ENCODE measurements at places on chromosomes 5 and 9.

DNA sequence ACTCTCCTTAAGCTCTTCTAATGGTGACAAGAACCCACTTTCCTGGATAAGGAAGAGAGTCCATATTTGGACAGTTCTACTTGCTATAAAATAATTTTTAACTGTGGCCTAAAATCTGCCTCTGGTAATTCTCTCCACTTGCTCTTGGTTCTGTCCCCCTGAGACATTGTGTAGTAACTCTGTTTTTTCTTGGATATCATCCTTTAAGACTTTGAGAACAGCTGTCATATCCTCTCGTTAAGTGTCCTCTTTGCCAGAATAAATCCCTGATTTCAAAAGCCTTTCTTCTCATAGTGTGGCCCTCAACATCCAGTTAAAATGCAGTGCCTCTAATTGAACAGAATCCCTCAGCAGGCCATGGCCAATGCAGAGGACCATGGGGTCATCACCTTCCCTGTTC is 101.5 kb downstream of the ARHGEF28 start:
- DNase-seq = no peak

DNA sequence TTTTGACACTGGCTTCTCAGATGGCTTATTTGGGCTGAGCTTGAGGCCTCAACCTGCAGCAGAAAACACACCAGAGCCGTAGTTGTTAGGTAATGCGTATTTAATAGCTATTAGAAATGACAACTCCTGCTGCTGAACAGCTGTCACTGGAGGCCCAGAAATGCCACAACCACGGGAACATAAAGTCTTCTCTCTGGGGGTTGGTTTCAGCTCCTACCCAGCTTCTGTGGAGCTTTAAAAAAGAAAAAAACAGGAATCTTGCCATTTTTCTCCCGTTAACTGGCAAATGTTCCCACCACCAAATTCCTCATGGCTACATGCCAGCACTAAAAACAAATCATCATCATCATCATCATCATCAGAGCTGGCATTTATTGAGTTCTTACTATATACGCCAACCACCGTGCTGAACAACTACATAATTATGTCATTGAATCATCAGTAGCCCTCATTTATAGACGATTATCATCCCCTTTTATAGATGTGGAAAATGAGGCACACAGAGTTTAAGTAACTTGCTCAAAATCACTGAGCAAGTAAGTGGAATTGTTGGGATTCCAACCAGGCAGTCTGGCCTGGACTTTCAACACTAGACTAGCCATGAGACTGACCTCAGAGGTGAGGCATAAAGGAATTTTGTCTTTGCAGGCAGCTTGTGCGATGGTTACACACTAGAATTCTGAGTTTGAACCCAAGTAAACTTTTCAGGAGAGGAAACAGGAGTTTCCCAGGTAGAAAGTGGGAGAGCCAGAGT is 185.3 kb upstream of the WWC1 start:
- DNase-seq = no peak

- DNase-seq = no peak
These were observed 2.3 kb upstream of the CPLX2 start for GRCh38 chr5:175868996-175869638.

DNA sequence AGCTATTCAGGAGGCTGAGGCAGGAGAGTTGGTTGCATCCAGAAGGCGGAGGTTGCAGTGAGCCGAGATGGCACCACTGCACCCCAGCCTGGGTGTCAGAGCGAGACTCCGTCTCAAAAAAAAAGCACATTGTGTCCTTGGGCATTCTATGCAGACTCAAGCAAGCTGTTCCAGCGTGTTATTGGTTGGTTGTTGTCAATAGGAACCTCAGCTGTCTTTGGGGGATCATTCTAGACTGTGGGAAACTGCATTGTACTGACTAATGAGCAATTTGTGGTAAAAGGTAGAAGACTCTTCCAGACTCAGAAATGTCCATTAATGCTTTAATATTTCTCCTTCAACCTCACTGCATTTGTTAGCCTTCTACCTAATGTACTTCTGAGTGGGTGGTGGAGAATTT is 379.5 kb upstream of the GRAMD2B start:
- no peak for DNase-seq

DNA sequence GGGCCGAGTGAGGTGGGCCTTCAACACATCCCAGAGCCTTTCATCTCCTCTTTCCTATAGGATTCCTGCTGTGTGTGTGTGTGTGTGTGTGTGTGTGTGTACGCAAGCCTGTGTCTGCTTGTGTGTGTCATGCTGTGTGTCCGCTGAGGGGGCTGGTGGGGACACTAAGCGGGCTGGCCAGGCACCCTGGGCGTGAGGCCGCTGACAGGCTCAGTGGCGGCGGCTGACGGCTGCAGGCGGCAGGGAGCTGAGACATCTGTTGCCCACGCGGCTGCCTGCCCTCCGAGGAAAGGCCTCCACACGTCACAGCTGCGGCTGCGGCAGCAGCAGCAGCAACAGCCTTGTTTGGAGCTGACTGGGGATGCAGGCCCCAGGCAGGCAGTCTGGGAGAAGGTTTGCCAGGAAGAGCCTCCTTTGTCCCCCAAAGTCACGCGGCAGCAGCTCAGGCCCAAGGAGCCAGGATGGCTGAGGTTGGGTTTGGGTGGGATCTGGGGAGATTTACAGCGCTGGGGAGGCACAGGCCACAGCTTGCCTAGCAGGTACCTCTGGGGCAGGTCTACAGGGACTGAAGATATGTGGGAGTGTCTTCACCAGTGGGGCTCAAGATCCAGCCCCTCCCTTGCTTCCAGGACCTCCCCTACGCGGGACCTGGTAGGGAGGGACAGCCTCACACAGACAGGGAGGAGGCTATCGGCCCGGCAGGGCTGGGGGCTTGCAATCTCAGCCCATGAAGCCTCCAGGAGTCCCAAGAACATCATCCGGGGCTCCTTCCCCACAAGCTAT is 1.8 kb downstream of the PDLIM4 start:
- DNase-seq = peak; percentile 68

DNA sequence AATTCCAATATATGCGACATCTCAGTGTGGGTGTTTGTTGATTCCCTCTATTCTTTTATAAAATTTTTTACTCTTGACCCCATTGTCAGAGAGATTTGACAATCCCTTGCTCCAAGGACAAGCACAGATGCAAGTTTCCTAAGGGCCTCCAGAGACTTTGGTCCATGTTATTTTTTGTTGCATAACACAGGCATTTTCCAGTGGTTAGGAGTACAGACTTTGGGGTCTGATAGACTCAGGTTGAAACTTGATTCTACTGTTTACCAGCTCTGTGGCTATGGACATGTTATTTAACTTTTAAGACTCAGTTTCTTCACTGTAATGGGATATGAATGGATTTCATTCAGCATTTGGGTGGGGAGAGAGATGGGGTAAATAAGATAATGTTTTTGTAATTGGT is 361.3 kb downstream of the ENC1 start:
- no peak for DNase-seq

- no peak for DNase-seq
These were observed 123.0 kb upstream of the HAND1 start for GRCh38 chr5:154601014-154601413.

- no peak for DNase-seq
These were observed 136.4 kb downstream of the GRIA1 start for GRCh38 chr5:153626836-153627235.

DNA sequence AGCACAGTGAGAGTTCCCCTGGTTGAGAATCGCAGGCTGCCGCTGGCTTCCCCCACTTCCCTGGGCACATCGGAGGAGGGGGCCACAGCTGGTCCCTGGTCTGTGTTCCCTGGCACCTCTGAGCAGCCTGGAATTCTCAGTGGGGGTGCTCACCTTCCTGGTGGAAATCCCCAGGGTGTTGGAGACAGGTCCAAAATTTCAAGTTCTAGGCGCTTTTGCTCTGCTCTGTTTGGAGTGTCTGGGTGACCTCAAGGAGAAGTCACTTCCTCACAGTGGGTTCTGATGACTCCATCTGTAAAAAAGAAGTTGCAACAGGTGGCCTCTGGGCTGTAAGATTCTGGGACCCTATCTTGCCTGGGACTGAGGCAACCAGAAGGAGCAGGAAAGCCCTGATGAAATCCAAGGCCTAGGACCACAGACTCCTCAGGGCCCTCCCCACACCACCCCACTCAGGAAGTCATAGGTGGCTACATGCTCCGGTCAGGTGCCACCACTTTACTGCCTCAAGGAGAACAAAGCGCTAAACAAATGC is at the start of gene TRAF1:
TRAF1 (minus strand) TSS at position 400 of the 532 bp plus-strand sequence. CDS start 721 bp downstream, outside the sequence.
- no peak for DNase-seq

DNA sequence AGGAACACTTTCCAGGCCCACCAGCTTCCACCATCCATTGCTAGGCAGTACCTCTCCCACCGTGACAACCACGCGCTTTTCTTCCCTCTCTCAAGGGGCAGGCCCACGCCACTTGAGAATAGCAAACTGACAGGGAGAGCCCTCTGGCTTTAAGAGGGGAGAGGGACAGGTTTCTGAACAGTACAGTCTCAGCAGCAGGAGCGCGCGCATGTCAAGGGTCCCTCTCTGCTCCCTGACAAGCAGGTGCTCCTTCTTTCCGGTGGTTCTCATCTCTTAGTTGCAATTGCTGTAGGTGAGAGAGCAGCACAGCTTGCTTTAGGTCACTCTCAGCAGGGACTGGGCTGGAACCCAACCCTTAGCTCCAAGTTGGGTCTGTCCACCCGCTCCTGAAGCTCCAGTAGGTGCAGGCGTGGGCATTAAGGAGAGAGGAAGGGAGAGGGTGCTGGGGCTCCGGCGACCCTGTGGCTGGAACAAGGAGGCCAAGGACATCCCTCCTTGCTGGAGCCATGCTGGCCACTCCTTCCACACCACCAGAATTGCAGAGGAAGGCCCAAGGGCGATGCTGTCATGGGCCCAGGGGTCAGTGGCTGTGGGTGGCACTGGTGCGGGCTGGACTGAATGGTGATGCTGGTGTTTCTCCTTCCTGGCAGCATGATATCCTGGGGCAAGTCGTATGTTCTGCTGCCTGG is 9.0 kb upstream of the PHF2 start:
- no peak for DNase-seq

Measured in astrocyte of the cerebellum (primary cell).